ENCODE measurements at places on chromosomes 3 and 15.

- DNase-seq, result no peak
Observed at GRCh38 chr3:24167429-24167828, 222.3 kb downstream of the NR1D2 start.

- DNase-seq, result no peak
Observed at GRCh38 chr15:69526081-69527061, 73.8 kb downstream of the RPLP1 start.

DNA sequence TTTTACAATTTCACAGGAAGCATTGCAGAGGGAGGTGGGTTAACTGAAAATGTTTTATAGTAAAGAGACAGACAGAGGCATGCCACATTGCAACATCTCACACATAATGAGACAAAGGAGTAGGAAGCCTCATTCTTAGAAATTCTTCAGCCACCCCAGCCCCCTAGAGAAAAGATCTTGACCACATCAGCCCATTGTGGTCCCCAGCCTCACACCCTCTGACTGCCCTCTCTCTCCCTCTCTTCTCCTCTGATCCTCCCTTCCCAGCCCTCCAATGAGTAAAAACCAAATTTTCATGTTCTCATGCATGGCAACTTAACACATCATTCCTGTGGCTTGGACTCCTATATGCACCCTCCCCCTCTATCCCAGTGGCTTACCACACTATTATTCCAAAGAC lies 174.1 kb downstream of the UACA start:
- DNase-seq, result no peak

- DNase-seq, result no peak
Observed at GRCh38 chr3:183930086-183930485, 45.4 kb upstream of the PARL start.

GRCh38 chr15:49877117-49877872 lies 241.7 kb downstream of the ATP8B4 start:
- no peak for DNase-seq

DNA sequence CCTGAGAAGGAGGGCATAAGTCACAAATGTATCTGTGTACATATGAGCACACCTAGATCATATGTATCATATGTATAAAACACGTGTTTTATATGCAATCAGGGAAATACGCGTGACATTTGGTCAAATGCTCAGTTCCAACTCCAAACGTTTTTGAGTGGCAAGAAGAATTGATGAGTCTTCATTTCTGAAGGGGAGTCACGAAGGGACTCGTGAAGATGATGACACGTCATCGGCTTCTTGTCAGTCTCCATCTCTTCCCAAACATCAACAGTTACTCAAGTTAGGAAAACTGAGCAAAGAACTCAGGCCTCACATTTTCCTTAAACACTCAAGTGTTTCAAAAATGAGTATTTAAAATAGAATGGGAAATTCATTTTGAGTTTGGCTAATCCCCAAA lies 79.4 kb downstream of the B3GNT5 start:
- DNase-seq, result no peak

DNA sequence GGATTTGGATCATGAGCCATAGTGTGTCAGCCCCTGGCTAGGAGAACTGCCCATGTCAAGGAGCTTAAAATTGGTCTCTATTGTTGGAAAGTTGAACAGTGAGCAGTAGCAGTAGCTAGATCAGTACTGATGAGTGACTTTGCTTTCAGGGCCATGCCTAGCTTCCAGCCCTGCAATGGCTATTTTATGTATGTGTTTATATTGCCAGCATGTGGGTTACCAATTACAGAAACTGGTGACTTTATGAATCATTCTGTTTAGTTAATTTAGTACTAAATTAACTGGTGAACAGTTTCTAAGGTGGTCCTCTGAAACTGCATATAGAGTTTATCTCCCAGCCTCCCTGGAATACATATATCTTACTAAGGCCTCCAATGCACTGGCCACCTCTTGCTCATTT lies 908.1 kb upstream of the ALCAM start:
- DNase-seq, result no peak

DNA sequence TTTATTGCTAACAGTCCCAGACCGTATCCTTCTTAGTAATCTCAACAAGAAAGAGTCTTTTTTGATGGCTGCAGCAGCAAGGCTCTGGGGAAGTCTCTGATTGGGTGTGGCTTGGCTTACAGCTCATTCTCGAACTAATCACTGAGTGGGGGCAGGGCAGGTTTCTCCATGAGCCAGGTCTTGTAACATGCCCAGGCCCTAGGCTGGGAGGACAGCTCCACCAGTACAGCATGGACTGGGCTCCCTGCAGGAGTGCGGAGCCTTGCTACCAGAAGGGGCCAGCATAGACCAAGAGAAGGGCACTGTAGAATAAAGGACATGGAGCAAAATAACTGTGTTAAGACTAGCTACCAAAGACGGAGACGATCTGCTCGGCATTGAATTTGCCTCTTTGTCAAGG lies 7.2 kb downstream of the CD276 start:
- no peak for DNase-seq

Data from NCI-H1417 (cell line).